ENCODE measurements at places on chromosomes 5 and 9.

- DNase-seq, result no peak
These were observed 3.4 kb downstream of the FREM1 start for GRCh38 chr9:14906644-14907359.

DNA sequence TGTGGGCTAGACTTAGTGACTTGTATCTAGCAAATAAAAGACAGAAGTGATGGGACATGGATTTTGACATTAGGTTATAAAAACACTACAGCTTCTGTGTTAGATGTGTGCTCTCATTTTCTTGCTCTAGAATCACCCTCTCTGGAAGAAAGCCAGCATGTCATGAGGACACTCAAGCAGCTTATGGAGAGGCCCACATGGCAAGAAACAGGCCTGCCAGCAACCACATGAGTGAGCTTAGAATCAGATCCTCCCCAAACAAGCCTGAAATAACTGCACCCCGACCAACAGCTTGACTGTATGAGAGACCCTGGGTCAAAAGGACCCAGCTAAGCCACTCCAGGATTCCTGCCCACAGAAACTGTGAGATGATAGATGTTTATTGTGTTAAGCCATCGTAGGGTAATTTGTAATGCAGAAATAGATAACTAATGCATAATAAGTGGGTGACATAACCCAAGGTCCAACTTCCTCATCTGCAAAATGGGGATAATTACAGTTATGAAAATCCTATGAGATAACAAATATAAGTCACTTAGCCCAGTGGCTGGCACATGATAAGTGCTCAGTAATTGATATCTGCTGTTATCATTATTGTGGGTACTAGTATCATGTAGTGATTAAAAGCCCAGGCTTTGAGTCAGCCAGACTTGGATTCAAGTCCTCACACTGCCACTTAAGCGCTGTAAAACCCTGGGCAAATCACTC is 86.5 kb downstream of the KLHL3 start:
- no peak for DNase-seq

- no peak for DNase-seq
These were observed 238.4 kb downstream of the GOLPH3 start for GRCh38 chr5:31935496-31936369.

- DNase-seq, result no peak
These were observed 13.9 kb downstream of the PCBD2 start for GRCh38 chr5:134918861-134919260.

- DNase-seq, result no peak
These were observed 207.7 kb downstream of the SREK1 start for GRCh38 chr5:66351813-66352212.

DNA sequence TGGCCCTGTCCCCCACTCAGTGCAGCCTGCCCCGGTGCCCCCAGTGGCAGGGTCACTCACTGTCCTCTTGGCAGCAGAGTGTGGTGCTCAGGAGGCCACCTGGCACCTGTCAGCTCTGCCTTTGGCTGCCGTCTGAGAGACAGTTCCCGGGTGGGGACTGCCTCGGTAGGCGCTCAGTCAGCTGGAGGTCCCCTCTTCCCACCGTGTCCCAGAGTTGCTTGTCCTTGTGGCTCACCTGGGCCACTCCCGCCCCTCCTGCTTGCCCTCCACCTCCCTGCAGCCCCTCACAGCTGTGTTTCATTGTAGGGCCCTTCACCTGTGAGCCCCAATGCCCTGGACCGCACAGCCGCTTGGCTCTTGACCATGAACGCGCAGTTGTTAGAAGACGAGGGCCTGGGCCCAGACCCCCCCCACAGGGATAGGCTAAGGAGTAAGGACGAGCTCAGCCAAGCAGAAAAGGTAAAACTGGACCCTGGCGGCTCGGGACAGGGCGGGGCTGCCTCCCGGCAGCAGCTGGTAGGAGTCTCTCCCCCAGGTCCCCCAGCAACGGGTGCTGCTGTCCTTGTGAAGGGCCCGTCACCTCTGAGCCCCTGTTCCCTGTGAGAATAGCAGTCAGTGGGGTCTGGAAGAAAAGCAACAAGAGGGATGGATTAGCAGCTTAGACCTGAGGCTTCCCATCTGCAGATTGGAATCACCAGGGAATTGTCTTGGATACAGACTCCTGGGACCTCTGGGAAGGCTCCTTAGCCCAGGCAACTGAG is 122.7 kb downstream of the DAB2IP start:
- no peak for DNase-seq

DNA sequence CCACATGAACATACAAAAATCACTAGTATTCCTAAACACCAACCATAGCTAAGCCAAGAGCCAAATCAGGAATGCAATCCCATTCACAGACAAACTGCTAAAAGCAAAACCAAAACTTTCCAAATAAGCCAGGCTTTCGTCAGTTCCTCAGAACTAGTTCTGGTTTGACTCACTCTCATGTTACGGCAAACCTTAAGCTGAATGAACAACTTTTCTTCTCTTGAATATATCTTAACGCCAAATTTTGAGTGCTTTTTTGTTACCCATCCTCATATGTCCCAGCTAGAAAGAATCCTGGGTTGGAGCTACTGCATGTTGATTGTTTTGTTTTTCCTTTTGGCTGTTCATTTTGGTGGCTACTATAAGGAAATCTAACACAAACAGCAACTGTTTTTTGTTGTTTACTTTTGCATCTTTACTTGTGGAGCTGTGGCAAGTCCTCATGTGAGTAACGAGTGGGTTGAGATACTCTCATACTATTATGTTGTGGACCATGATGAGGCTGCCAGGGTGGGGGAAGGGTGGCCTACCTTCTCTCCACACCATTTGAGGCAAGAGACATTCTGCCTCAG is at the start of gene PDCD1LG2:
Gene PDCD1LG2 (plus strand): TSS at position 172 of the 572 bp plus-strand sequence. CDS start 12,016 bp downstream, outside the sequence.
- no peak for DNase-seq

DNA sequence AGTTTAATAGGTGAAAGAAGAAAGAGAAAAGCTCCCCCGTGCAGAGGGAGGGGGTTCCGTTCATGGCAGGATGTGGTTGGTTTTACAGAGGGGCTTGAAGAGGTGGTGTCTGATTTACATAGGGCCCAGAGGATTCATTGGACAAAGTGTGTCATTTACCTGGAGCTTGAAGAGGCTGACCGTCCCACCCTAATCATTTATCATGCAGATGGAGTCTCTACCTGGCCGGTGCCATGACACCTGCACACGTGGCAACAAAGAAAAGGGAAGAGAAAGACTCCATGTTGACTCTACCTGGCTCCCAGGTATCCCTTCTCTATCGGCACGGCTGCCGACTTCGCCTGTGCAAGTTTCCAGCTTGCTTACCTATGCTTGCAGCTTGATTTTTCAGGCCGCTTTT is 35.3 kb upstream of the PRRC2B start:
- no peak for DNase-seq

GRCh38 chr5:102651466-102651865 is 103.6 kb upstream of the PAM start:
- DNase-seq, result no peak

- DNase-seq, result no peak
These were observed 87.5 kb upstream of the EQTN start for GRCh38 chr9:27384262-27385014.

- DNase-seq, result no peak
These were observed 1.8 kb downstream of the ELAVL2 start for GRCh38 chr9:23823986-23824829.

GRCh38 chr9:87798261-87798833 is 72.4 kb downstream of the CTSL start:
- no peak for DNase-seq

- no peak for DNase-seq
These were observed 14.6 kb upstream of the AQP7 start for GRCh38 chr9:33416996-33417395.

- DNase-seq, result no peak
These were observed 71.6 kb upstream of the STC2 start for GRCh38 chr5:173399851-173400250.

GRCh38 chr9:91948597-91949391 is 1.2 kb downstream of the ROR2 start:
- peak; percentile 61 for DNase-seq

GRCh38 chr9:34662526-34663302 is at the start of gene CCL27:
Gene CCL27 (minus strand): TSS chr9:34662657. CDS start chr9:34662633, 24 bp downstream.
- DNase-seq, result no peak

DNA sequence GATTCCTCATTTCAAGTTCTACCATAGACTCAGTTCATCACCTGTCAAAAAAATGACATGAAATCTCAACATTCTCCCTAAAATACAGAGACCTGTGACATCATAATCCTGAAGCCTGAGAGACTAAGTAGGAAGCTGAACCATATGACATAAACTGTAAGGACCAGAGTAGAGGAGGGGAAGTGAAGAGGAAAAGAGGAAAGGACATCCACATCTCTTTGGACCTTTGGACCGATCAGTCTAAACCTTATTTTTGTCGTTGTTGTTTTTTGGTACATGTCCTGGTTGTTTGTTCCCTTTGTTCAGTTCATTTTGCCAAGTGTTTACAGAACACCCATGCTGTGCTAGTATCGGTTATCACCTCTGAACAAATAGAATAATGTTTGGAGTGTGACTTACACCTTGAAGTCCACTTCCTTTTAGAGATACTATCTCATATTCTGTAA is 41.9 kb downstream of the LURAP1L start:
- no peak for DNase-seq

GRCh38 chr5:124332273-124332672 is 414.2 kb downstream of the ZNF608 start:
- no peak for DNase-seq

DNA sequence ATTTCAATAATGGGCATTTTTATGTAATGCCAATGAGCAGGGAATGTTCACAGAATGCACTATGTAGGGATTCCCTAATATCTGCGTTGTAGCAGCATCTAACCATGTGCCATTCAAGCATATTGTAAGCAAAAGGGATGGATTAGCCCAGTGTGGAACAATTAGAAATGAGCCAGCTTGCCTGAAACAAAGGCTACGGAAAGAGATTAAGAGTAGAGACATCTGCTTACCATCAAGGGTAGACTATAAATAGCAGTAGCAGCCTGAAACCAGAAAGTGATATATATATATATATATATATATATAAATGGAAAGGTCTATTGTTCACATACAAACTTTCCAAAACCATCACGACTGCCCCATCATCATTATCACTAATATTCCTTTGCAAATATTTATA is 31.9 kb upstream of the CEP120 start:
- no peak for DNase-seq

DNA sequence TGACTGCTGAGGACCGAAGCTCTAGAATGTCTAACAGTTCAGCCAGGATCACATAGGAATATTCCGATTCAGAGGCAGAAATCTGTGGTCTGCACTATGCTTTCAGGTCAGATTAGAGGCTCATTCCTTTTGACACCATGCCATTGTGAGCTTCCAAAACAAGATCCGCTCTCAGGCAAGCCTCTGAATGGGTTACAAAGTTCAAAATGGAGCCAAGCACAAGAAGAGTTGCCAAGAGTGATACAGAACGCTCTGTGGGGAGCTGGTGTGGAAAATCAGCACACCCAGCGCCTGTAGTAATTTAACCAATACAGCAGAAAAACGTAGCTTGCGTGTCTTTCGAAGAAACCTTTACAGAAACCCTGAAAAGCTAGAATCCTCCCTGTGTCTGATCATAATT is 33.3 kb upstream of the FAT2 start:
- DNase-seq, result no peak

- peak; percentile 4 for DNase-seq
These were observed 11.6 kb upstream of the ITGA1 start for GRCh38 chr5:52776116-52776515.

GRCh38 chr5:179608131-179608581 is 15.3 kb downstream of the HNRNPH1 start:
- DNase-seq, result no peak

GRCh38 chr5:11814373-11814772 is 89.9 kb downstream of the CTNND2 start:
- DNase-seq, result no peak

GRCh38 chr5:89281211-89281610 is 398.2 kb upstream of the MEF2C start:
- no peak for DNase-seq

DNA sequence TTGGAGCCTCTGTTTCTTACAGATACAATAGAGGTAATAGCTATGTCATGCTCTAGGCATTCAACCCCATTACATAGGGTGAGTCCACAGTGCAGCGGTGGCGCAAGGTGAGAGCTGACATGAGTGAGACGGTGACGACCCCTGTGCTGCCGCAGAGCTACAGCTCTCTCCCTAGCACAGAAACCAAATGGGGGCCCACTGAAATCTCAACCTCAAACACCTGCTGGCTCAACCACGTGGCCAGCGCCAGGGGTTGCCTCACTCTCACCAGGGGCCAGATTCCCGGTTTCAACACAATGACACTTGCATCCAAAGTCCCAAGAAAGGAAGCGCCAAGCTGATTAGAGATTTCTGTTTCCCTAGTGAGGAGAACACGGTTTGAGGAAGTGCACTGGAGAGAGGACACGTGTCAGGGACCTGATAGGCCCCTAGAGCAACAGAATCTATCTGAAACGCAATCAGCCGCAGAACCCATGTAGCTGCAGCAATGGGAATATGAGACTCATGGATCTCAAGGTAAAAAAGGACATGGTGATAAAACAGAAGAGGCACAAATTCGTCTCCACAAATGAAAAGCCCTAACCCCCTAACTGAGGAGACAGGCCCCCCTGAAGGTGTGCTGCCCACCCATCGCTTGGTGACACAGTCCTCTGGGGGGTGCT is 114.3 kb downstream of the CRB2 start:
- DNase-seq, result no peak

DNA sequence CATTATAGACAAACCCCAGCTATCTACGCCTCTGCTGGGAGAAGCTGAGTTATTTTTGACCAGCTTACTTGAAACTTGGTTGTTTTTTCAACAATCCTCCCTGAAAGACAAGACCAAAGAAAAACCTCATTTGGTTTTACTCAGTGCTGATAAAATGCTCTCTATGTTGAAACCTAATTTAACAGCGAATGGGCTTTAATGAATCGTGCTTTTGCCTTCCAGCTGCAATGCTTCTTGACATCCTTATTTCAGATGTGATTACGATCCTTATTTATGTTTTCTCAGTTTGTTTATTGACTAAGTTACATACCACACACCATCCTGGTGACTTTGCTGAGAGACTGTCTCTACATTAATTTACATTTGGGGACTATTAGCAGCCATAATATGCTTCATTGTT is 179.2 kb downstream of the FBXL7 start:
- DNase-seq, result no peak

- no peak for DNase-seq
These were observed 18.7 kb downstream of the CPLX2 start for GRCh38 chr5:175889910-175890684.

DNA sequence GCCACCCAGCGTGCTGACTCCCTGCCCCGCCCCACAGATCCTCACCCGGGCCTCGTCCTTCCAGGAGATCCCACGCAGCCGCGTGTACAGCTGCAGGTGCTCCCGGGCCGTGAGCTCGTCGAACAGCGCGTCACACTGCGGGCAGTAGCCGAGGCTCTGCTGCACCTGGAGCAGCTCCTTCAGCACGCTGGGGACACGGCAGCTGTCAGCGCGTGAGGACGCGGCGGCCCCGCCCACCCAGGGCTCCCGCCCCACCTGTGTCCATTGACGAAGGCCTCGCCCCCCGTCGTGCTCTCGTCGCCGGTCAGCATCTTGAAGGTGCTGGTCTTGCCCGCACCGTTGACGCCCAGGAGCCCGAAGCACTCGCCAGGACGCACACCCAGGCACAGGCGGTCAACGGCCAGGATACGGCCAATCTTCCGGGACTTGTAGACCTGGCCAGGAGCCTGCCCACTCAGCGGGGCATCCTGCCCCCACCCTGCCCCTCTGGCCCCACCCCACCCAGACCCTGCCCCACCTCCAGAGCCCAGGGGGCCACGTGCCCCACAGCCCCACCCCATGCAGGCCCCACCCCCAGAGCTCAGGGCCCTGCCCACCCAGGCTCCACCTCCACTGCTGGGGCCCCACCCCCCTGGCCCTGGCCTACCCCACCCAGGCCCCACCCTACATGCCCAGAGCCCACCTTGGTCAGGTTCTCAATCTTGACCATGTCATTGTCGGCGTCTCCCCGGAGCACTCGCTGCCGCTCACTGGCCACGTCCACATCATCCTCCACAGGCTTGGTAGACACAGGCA is 13.8 kb upstream of the CLIC3 start:
- no peak for DNase-seq

- no peak for DNase-seq
These were observed 460.2 kb downstream of the GADD45G start for GRCh38 chr9:90064971-90065370.

Data from left colon (tissue), 2 donors.